ENCODE measurements at places on chromosomes 16 and 17.

- DNase-seq, result no peak
Measured at GRCh38 chr17:40915199-40915661, 22.2 kb downstream of the KRT23 start.

DNA sequence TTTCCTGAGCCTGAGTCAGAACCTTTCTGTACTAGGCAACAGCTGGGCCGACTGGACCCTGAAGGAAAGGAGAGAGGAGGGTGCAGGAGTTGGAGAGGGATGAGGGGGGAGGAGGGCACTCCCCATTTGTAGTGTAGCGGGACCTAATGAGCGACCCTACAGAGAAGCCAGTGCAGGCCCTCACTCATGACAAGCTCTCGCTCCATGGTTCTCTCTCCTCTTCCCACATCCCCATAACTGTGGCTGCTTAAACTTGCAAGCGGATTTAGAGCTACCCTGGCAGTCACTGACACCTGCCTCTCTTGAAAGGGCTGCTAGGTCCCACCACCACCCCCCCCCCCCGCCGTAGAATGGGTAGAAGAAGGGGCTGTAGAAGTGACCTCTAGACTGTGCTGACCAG, 14.5 kb downstream of the NKD1 start:
- DNase-seq, result no peak

DNA sequence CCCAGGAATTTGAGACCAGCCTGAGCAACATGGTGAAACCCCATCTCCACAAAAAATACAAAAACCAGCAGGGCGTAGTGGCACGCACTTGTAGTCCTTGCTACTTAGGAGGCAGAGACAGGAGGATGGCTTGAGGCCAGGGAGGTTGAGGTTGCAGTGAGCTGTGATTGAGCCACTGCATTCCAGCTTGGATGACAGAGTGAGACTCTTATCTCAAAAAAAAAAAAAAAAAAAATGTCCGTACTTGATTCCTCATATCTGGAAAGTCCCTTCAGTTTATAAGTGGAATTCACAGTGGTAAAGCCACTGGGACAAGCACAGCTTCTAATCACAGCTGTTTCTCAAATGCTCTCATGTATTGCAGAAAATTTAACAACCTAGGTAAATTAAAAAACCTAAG, 78.6 kb upstream of the CREBBP start:
- DNase-seq, result no peak

GRCh38 chr16:12403746-12404658, 399.7 kb downstream of the CPPED1 start:
- no peak for DNase-seq

DNA sequence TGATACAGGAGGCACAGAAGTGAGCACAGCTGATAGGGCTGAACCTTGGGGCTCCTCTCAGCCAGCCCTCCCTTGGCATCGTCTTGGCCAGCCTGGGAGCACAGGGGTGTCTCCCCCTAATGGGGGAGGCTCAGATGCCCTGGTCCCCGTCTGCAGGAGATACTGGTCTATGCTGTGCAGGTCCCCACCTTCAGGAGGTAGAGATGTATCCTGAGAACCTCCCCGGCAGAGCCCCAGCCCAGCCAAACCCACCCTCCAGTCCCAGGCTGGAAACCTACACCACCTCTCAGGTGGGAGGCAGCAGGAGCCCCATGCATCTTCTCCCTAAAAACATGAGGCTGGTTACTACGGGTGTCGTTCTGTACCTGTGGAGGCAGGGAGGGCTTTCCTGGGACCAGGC, 38.7 kb downstream of the ABCC6 start:
- no peak for DNase-seq

GRCh38 chr16:15952265-15952711, 2.9 kb downstream of the ABCC1 start:
- DNase-seq, result no peak

- DNase-seq, result no peak
Measured at GRCh38 chr16:53612003-53612402, 91.7 kb downstream of the RPGRIP1L start.

- DNase-seq, result peak; percentile 75
Measured at GRCh38 chr17:76523084-76524037, 14.1 kb downstream of the CYGB start.

- DNase-seq, result no peak
Measured at GRCh38 chr17:2011411-2012371, 13.4 kb downstream of the RTN4RL1 start.

DNA sequence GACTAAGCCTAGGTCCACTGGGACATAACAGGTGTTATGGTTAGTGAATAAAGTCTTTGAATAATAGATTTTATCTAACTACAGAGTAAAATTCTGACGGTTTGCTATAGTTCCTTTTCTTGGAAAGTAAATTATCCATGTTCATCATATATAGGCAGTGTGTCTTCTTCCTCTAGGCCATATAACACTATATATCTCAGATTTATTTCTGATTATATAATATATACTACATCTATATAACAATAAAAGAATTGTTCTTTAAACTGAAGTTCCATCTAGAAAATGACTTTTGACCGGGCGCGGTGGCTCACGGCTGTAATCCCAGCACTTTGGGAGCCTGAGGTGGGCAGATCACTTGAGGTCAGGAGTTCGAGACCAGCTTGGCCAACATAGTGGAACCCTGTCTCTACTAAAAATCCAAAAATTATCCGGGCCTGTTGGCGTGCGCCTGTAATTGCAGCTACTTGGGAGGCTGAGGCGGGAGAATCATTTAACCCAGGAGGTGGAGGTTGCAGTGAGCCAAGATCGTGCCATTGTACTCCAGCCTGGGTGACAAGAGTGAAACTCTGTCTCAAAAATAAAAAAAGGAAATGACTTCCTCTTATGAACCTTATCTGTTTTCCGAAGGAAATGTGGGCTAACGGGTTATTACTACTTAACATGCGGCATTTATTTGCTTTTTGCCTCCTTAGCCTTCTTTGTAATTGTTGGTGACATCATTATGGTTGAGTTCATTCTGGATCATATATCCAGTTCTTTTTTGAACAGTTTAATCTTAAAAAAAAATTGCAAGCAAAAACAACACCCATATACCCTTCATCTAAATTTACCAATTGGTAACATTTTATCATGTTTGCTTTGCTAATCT, 29.2 kb downstream of the NOL11 start:
- no peak for DNase-seq

DNA sequence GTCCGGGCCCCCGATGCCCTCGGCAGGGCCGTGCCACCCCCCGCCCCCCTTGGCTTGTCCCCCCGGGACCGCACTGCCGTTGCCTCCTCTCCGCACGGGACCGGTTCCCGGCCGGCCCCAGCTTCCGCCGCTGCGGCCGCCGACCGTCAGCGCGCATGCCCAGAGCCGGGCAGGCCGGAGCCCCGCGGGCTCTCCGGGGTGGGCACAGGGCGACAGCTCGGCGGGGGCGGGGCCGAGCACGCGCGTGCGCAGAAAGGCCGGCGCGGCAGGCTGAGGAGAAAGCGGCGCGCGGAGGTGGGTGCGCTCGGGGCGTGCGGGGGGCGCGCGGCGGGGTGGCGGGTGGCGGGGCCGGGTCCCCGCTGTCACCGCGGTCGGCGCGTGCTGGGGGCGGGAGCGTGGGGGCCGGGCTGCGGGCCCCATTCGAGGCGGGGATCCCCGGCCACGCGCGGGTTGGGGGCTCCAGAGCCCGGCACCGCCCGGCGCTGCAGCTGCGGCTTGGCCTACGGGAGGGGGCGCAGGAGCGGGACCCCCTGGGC, at the start of gene TBC1D24:
Gene TBC1D24 (plus strand): TSS at position 251 of the 536 bp plus-strand sequence. CDS start 21,022 bp downstream, outside the sequence.
- DNase-seq, result peak; percentile 73

DNA sequence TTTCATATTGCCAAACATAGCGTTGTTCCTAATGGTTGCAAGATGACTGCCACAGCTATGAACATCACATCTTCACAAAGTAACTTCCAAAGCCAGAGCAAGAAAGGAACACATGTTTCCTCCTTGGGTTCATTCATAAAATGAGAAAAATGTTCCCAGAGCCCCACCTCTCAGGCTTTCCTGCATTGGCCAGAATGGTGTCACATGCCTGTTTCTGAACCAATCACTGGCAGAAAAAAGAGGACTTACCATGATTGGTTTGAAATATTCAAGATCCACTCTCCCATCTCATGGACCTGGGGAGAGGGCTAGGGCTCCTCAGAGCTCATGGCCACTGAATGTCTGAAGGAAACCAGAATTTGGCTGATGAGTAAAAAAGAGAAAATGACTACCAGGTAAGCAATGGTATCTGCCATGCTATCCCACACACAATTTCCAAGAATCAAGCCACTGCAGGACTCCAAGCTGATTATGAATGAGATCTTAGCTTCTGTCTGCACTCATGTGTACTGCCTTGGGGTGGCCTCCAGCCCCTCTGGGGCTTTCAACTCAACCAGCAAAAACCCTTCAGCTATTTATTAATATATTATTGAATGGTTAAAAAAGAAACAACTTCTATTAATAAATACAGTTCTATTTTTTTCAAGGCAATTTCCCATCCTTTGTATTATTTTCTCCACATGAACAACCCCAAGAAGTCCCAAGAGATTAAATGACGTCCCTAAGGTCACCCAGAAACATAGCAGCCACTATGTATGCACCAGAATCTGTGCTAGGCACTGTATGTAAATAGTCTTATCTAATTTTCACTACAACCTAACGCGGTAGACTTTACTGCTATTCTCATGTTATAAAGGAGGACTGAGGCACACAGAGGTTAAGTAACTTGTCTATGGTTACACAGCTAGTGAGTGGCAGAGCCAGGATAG, 61.4 kb upstream of the TMC5 start:
- no peak for DNase-seq

DNA sequence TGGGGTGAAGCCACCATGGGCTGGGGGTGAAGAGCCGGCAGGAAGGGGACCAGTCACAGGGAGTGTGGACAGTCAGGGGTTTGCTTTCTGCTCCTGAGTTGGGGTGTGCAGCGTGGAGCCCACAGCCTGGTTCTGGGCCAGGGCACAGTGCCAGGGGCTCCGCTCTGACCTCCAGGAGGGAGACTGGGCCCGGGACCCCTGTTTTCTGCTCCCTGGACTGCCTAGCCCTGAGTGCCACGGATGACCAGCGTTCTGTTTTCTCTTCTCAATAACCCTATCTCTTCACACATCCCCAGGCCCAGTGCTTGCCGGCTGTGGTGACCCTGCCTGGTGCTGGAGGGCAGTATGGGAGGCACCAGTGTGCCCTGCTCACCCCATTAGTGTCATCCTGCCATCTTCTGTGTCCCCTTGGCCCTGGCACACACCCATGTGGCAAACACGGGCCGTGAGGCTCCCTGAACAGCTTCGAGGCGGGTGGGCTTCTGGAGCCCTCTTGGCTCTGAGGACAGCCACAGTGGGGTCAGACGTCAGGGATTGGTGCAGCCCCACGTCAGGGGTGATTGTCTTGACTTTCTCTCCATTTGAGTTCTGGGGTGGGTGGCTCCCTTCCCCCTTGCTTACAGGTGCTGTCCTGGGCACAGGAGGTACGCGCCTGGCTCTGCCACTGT, 1.1 kb downstream of the CEMP1 start:
- DNase-seq, result no peak

DNA sequence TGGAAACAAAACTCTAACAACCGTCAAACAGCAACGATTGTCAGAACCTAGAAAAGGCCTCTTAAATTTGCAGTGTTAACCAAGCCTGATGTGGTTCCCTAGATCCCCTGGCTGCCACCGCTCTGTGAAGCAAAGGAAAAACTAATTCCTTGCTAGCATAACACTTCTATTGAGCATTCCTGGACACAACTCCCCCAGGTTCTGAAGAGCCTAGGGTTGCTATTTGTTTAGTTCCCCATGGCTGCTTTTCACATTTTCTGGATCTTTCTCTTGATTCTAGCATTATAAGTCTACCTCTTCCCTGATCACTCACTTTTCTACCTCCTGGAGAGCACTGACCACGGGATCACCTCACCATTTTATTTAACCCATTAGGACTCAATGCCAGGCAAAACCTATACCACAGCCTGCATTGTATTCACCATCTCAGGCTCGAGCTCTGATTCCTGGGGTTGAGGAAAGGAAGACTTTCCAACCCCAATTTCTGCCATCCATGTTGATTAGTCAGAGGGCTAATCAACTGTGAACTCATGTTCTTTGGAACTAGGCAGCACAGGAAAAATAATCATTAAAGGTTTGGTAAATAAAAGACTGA, 692 bp upstream of the KCNJ16 start:
- DNase-seq, result no peak

GRCh38 chr17:41967141-41967920, 736 bp downstream of the CNP start:
- DNase-seq, result peak; percentile 22

- no peak for DNase-seq
Measured at GRCh38 chr16:4514606-4515005, 24.0 kb downstream of the CDIP1 start.

GRCh38 chr17:76087531-76087930, 8.5 kb downstream of the ZACN start:
- no peak for DNase-seq

DNA sequence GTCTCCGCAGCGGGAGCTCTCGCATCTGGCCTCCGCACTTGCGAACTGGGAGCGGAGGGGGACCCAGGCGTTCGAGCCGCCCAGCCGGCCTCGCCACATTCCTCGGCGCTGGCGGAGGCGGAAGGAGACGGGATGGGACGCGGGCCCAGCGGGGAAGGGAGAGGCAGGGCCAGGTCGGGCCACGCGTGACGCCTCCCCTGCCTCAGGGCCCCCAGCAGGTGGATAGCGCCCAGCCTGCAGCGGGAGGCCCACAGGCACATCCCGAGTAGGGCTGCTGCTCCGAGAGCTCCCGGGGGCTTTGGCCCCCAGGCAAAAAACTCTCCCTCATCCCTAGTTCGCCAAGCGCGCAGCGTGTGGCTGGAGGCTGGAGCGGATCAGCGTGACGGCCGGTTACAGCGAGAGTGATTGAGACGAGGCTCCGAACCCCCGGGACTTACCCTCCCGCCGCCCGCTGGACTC, 800 bp downstream of the PLEKHH3 start:
- DNase-seq, result no peak

DNA sequence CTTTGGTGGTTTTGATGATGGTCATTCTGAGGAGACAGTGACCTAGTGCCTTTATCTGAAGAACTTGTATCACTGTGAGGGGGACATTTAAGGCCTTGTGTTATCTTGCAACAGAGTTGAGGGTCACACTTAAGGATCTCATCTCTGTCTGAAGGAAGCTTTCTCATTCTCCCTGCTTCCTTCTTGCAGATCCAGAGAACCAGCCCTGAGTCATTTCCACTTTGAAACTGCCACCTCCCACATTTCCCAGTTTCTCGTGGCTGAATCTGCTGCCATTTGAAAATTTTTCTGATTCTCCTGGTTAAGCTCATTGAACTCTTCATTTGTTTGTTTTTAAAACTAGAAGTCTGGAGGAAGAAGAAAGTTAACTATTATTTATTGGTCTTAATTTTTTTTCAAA, 190.2 kb upstream of the CDH11 start:
- DNase-seq, result no peak

GRCh38 chr17:61659437-61659836, 68.4 kb upstream of the NACA2 start:
- DNase-seq, result no peak

GRCh38 chr17:36848008-36848902, 89.0 kb upstream of the LHX1 start:
- no peak for DNase-seq
